ENCODE measurements at places on chromosomes 4 and X.
A peak's percentile ranks its signal among the peaks of the same experiment; 100 is the strongest.

GRCh38 chrX:136028383-136028984 lies 43.2 kb downstream of the SLC9A6 start:
- peak; percentile 26 for DNase-seq

DNA sequence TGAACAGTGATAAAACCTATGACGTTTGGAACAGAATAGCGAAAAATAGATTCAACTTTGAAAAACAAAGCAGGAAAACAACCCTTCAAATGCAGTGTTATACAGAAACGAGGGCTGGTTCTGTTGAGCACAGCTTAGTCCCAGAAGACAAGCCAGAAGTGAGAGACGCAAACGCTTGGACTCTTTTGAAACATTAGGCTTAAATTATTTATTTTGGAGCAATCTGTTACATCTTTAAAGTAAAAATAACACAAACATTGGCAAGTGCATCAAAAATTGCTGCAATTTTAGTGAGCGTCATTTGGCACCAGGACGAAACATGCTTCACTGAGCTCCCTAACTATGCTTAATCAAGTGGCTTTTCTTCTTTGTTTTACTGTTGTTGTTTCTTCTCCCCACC lies 63.5 kb downstream of the ENPP6 start:
- no peak for DNase-seq

GRCh38 chr4:82906469-82906868 lies 5.9 kb downstream of the THAP9 start:
- DNase-seq, result no peak

- DNase-seq, result no peak
Measured at GRCh38 chr4:76011018-76011670, 3.8 kb upstream of the CXCL9 start.

DNA sequence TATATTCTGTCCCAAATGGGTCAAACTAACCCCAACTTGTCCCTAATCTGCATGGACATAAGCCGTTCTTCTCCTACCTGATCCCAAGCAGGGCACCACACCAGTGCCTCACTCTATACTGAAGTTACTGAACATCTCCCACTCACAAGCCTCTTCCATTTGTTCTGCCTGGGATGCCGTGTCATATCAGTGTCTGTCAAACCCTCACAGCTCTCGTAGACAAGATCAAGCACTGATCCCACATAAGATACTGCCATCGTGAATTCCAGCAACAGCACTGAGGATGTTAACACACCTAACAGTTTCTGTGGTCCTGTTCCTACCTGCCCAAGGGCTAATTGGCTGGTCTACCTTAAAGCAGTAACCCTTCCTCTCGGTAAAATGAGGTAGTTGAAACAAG lies 162.1 kb downstream of the APBB2 start:
- DNase-seq, result no peak

GRCh38 chr4:119690871-119691270 lies 62.3 kb upstream of the PDE5A start:
- no peak for DNase-seq

- DNase-seq, result no peak
Measured at GRCh38 chr4:75781305-75781704, 56.9 kb downstream of the USO1 start.

- DNase-seq, result no peak
Measured at GRCh38 chrX:130848763-130849162, 54.2 kb downstream of the ENOX2 start.

DNA sequence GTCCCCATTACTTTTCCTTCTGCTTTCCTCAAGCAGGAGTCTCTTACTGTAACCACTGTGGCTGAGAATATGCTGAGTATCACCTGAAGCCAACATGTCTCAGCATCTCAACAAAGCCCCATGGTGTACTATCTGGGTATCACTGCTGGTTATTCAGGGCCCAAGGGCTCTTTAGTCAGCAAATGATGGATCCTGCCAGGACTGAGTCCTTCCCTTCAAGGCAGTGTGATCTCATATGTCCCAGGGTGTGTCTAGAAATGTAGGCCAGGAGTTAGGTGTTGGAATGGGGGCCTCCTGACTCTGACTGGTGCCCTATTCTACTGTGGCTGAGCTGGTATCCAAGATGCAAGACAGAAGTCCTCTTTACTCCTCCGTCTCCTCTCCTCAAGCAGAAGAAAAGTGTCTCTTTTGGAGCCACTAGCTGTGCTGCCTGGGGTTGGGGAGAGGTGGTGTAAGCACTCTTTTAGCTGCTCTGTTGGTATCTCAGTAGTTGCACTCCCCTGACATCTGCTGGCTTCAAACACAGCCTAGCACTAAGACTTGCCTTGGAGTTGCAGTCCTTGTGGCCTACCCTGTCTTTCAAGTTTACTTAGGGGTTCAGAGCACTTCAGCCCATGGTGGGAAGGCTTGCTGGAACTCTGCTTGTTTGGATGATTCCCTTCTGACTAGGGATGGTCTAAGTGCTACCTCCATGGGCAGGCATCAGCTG lies 28.6 kb downstream of the OCIAD2 start:
- no peak for DNase-seq

- no peak for DNase-seq
Measured at GRCh38 chr4:26108054-26108453, 194.0 kb downstream of the SMIM20 start.

DNA sequence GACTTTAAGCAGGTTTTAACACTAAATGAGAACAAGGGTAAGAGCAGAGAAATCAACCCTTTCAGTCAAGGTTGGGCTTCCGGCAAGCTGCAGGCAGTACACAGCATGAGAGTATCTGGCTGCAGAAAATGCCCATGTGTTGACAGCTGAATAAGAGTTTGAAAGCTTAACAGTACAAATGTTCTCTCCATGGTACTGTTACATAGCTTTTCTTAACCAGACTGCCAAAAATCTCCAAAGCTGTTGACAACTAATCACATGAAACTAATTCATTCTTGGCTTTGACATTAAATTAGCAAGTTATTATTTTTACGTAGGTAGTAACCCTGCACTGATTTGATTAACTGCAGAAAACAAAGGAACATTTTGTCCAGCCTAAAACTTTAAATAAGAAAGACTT lies 153.5 kb downstream of the SLC10A7 start:
- DNase-seq, result no peak

DNA sequence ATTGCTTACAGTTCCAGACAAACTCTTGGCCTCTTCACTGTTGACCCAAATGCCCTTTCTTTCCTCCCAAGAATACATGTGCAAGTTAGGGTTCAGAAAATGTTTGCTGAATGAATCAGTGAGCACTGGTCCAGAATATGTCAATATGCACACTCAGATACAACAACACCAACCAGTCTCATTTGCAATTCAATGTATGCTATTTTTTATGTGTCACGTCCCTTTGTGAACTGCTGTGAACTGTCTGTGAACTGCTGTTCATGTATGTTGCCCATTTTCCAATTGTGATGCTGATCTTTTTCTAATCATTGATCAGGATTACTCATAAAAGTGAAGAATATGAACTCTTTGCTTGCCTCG lies 17.8 kb downstream of the GAB3 start:
- no peak for DNase-seq

DNA sequence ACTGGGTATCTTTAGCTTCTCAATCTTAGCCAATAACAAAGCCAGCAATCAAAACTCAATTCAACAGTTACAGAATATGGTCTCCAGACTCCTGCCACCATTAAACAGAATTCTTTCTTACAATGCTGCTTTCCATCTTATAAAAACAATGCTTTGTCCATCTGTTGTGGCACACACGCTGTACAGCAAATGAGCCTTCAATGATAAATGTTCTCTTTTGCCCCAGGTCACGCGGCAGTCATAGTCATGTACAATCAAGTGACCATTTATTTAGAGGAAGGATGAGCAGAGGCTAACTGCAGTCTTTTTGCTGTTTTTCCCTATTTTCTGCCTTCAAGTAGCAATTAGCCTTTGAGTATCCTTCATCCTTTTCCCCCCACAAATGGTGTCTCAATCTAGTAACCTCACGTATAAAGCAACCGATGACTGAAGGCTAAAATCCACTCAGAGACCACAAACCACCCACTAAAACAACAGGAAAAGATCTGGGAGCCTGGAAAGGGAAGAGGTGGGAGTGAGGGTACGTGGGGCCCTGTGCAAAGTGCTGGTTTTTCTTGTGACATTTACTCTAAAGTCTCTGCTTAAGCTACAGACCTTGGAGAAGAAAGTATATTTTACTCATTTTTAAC lies 24.4 kb downstream of the TRIM2 start:
- peak; percentile 22 for DNase-seq

DNA sequence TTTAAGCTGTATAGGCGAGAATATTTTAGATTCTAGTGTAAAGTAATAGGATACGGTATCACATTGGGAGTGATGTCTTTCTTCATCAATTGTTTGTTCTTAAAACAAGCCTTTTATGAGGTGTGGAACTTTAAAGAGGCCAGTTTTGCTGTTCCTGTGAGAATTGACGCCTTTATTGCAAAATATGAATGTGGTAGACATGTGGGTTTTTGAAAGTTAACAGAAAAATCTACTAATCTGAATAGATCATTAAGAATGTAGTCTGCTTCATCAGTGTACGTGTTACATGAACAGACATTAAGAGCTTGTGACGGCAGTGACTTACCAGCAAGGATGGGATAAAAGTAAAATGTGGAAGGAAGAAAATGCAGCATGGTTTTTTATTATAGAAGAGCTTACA lies 63.8 kb downstream of the STOX2 start:
- DNase-seq, result no peak

- DNase-seq, result no peak
Measured at GRCh38 chrX:110159865-110160264, 157.0 kb downstream of the TMEM164 start.

DNA sequence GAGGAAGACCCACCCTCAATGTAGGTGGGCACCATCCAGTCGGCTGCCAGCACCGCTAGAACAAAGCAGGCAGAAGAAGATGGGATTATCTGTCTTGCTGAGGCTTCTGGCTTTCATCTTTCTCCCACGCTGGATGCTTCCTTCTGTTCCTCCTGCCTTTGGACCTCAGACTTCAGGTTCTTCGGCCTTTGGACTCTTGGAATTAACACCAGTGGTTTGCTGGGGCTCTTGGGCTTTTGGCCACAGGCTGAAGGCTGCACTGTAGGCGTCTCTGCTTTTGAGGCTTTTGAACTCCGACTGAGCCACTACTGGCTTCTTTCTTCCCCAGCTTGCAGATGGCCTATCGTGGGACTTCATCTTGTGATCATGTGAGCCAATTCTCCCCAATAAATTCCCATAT lies 55.1 kb downstream of the PDLIM5 start:
- DNase-seq, result no peak

GRCh38 chr4:183154701-183155391 lies 55.8 kb downstream of the WWC2 start:
- no peak for DNase-seq

DNA sequence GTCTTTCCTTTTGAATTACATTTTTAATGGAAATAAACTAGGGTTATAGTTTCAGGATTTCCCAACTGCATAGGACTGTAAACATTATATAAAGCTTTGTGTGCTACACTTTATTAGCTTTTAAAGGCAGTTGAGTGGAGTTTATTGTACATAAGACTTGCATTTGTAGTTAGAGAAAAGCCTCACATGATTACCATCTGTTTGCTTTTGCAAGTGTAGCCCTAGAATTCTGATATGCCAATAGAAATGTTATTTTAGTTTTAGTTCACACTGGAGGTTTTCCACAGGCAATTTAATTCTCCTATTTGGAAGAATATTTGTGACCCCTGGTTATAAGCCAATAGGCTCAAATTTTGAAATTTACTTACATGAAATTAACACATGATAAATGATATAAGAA lies 41.3 kb upstream of the ANK2 start:
- no peak for DNase-seq

DNA sequence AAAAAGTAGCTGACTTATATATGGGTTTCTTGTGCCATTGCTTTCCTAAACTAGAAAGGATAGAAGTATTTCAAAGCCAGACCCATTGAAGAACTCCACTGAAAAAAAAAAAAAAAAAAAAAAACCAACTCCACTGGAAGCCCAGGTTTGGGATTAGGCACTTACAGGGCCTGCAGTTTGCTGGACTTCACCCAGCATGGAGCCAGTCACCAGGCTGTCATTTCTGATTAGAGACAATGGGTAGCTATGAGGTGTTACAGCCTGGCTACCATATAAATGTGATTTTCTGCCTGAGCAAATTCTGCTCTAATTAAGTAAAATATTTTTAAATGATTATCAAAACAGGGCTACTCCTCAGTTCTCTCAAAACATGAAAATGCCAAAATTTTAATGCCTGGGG lies 49.5 kb downstream of the HS6ST2 start:
- DNase-seq, result no peak

- no peak for DNase-seq
Measured at GRCh38 chr4:3244002-3244401, 5.0 kb upstream of the MSANTD1 start.

GRCh38 chr4:145703850-145704497 lies 24.0 kb downstream of the C4orf51 start:
- no peak for DNase-seq

DNA sequence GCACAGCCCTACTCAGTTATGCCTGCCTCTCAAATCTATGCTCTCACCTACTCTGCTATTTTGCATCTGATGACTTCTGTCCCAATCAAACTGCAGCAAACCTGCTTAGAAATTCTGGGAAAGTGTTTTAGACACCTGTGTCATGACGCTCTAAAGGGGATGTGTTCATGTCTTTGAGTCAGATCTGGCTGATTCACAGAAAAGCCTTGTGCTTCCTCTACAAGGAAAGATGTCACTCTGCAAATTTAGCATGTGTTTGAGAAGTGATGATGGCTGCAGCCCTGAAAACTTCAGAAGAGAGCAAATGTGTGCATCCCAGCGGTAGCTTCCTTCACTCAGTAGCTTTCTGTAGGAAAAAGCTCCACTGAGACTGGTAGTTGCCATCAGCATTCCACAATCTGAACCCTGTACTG lies 235.4 kb downstream of the MGST2 start:
- DNase-seq, result no peak

All from GDM1 (cell line).